ENCODE measurements at places on chromosomes 1 and 21.

DNA sequence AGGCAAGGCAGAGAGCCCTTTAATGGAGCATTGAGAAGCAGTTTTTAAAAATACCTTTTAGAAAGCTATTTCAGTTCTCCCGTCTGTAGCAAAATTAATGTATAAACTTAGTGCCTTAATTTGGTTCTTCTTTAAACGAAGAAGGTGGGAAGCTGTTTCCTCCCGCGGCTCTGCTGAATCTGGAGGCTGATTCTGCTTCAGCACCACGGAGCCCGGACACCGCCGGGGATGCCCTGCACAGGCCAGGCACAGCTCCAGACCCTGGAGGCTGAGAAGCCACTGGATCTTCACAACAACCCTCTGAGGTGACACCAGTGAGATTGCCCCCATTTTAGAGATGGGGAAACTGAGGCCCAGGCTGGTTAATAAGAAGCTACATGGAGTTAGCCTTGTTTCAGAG, 175.8 kb upstream of the VAMP3 start:
- DNase-seq: no peak

DNA sequence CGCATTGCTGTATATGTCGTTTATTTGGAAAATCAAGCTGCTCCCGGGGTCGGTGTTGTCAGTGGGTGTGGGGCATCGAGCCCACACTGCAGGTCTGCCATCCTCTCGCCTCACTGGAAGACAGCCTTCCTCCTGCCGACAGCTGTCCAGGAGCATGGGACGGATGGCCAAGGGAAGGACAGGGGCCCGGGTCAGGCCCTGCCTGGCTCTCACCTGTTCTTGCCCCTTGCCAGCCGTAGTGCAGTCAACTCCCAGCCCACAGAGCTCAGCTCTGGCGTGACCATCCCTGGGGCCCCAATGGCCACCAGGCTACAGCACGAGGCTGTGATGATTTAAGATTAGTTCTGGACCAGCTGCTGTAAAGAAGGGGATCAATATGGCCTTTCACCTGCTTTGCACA, 86.9 kb upstream of the ACTL8 start:
- no peak for DNase-seq

- no peak for DNase-seq
Observed at GRCh38 chr21:33969581-33969980, 54.0 kb upstream of the ATP5PO start.

GRCh38 chr21:42809577-42810475, 69.5 kb downstream of the WDR4 start:
- DNase-seq: no peak

DNA sequence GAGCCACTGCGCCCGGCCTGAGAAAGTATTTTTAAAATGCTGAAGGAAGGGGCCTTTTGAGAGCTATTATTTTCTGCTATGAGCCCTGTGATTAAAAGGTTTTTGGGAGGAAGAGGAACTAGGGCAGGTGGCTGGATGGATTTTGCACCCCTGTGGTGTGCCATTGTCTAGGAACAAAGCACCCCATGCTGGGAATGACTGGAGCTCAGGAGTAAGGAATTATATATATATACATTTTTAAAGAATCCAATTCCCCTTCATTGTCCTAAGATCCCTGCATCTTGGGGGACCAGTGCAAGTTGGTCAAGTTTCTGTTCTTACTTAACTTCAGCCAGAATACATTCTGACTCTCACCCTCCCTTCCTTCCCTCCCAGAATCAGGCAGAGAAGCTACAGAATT, 91.6 kb downstream of the ZNF648 start:
- DNase-seq: no peak

GRCh38 chr1:94596260-94596659, 54.7 kb upstream of the F3 start:
- no peak for DNase-seq

GRCh38 chr1:19657511-19657910, 7.2 kb upstream of the HTR6 start:
- DNase-seq: no peak

DNA sequence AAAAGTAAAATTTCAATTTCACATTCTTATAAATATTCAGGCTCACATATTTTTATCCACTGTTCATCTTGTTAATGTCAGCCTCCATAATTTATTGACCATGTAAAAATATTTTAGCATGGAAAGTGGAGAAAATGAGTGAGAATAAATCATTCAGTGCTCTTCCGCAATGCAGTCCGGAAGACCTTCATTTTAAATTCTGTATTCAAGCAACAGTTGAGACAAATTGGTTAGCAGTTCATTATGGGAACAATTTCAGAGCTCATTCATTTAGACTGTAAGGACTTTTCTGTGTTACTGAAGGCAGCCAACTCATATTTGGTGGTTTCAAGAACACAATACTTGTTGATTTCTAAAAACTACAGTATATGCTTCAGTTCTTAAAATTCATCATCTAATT, 97.8 kb downstream of the TYW3 start:
- no peak for DNase-seq

DNA sequence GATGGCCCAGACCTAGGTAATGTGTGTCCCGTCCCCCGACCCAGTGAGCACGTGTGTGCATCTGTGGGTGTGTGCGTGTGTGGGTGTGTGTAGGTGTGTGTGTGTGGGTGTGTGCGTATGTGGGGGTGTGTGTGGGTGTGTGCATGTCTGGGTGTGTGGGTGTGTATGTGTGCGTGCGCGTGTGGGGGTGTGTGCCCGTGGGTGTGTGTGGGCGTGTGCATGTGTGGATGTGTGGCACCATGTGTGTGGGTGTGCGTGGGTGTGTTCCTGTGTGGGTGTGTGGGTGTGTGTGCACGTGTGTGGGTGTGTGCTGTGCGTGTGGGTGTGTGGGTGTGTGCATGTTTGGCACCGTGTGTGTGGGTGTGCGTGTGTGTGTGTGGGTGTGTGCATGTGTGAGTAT, 309.5 kb downstream of the KIF26B start:
- no peak for DNase-seq

GRCh38 chr21:27448960-27449359, 482.1 kb upstream of the ADAMTS5 start:
- DNase-seq: no peak

DNA sequence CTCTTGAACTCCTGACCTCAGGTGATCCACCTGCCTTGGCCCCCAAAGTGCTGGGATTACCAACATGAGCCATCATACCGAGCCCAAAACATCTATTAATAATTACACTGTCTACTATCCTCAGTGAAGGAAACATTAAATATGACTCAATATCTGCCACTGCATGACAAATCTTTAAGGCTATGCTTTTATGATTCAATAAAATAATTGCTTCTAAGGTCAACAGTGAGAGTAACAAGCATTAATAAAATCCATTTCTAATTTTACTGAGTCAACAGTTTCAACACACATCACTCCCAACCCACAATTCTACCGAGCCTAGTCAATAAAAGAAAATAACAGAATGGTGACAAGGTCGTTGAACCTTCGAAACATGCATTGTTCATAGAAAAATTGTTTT, 125.5 kb upstream of the CHRM3 start:
- no peak for DNase-seq

DNA sequence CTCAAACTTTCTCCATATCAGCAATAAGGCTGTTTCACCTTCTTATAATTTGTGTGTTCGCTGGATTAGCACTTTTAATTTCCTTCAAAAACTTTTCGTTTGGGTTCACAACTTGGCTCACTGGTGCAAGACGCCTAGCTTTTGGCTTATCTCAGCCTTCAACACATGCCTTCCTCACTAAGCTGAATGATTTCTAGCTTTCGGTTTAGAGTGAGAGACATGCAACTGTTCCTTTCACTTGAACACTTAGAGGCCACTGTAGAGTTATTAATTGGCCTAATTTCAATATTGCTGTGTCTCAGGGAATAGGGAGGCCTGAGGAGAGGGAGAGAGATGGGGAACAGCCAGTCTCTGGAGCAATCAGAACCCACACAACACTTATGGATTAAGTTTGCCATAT, 41.2 kb upstream of the IFNLR1 start:
- DNase-seq: no peak

DNA sequence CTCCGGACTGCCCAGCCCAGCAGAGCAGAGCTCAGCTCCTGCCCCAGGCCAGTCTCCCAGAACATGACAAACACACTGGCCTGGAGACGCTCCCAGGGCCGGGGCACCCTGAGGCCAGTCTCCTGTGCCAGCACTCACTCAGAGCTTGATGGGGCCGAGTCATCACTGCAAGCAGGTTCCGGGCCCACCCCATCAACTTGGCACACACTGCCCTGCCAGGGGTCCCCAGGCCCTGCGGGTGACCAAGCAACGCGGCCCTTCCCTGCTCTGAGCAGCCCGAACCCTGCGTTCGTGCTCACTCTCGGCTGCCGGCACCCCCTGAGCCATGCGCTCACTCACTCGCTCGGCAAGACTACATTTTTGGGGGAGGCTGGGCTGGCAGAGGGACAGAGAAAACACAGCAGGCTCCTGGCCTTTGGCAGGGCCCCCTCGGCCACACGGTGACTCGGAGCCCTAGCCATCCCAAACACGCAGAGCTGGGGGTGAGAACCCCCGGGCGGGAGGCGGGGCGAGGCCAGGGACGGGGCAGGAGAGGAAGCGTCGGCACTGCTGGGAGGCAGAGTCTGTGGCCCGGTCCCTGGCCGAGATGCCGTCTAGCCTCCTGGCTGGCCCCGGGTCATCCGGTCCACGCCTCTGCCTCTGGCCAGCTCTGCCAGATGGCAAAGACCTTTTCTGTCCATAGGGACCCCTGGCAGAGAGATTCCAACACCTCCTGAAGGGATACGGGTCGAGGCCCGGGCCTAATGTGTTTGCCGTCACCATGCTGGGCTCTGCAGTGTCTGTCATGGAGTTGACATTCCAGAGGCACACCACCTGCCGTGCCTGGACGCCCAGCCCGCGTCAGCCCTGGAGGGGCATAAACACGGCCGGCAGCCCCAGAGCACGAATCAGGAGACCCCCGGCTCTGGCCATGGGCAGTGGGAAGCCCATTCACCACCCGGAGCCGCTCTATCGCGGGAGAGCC, 68.0 kb downstream of the MEGF6 start:
- DNase-seq: peak; percentile 93

- peak; percentile 74 for DNase-seq
Observed at GRCh38 chr1:155970531-155971167, 7.7 kb downstream of the ARHGEF2 start.

DNA sequence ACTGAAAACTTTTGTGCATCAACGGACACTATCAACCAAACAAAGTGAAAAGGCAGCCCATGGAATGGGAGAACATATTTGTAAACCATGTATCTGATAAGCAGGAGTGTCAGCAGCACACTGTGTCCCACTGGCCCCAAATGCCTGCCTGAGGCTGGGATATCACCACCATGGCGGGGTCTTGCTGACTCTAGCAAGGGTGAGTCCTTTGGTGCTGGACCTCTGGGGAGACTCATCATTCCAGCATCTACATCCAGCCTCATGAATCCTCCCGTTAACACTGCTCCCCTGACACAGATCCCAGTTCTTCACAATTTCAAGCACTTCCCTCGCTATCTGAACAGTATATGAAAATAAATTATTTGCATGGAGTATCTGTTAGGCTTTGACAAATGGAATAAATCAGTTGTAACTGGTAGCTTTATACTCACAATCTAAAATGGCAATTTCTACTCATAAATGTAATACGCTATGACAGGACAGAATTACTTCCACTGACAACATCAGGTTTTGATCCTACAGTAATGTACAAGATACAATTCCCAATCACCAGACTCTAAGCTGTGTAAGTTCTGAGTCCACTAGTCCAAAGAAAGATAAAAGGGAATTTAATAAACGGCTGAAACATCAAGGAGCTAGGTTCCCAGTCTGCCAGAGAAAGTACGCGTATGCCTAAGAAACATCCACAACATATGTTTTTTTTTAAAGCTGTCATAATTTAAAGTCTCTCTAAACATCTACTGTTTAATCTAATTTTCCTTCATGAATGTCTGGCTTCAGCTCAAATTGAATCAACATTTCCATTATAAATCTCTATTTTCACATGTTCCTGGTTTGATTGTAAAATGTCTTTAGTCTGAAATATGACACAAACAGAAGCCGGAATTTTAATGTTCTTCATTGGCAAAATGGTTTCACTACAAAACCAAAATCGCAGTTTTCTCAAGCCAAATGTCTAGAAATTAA, 95.1 kb downstream of the SIPA1L2 start:
- DNase-seq: no peak

GRCh38 chr1:30955448-30956015, 47.0 kb upstream of the SDC3 start:
- DNase-seq: no peak

DNA sequence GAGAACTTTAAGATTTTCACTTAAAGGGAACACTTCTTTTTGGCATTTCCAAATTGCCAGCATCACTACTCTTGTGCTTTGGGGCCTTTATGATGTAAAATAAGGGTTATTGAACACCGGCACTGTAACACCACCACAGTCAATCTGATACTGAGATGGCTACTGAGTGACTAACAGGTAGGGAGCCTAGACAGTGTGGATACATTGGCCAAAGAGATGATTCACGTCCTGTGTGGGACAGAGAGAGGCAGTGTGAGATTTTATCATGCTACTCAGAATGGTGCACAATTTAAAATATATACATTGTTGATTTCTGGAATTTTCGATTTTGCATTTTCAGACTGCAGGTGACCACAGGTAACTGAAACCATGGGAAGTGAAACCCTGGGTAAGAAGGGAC, 261.6 kb downstream of the SPATA17 start:
- DNase-seq: no peak

- DNase-seq: no peak
Observed at GRCh38 chr1:222266223-222267196, 281.4 kb downstream of the HHIPL2 start.

DNA sequence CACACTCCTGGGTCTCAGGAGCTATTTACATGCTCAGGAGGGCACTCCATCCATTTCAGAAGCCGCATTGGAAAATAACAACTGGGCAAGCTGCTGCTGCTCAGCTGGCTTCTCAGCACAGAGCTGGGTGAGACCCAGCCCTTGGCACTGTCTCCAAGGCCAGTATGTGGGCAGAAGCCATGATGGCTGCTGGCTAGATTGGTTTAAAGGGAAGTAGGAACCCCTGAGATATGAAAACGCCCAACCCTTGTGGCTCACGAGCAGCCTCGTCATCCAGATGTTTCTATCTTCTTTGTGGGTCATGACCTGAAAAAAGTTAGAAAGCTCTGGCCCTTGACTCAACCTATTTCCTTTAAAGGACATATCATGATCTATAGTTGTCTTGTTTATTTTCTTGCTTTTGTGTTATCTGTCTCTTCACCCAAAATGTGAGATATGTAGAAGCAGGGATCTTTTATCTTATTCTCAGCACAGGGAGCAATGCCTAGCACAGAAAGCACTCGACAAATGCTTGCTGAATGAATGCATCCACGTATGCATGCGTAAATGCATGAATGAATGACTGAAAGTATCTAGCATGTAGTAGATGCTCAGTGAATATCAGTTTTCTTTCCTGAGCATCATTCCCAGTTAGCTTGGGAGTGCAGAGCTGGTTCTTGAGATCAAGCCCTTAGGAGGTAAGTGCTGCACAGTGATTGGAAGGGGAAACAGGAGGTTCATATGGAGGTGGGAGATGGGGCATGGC, 11.6 kb downstream of the MYBPH start:
- DNase-seq: no peak

GRCh38 chr1:10814312-10814711, 17.9 kb upstream of the CASZ1 start:
- DNase-seq: no peak

DNA sequence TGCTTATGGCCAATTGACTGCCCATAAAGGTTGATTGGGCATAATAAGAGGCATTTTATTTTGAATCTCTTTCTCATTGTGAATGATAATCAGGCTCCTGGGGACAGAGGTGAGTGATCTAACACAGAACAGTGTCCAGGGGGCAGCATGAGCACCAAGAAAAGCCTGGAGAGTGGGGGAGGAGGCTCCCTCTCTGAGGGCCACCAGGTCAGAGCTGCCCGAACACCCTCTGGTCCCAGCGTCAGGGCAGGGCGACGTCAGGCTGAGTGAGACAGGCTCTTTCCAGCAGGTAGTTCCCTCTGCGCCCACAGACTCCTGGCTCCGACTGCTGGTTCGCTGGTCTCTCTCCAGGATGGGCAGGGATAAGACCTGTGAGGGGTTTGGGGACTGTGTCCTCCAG, 250.2 kb upstream of the C1orf174 start:
- DNase-seq: no peak
